A549 treated with CORT108297 at 1 μM for 4 hours (cell line): ENCODE measurements at places on chromosomes 12 and 14. TPM values are rescaled to one million over a fixed set of nuclear protein-coding genes. Genes with fewer than 3 reads are reported as not detected.

IAPP gene
- not detected in 5 replicates for total RNA-seq

GPR137C gene
- total RNA-seq, result 0.07 to 0.16 TPM (median 0.10 TPM) in 5 replicates

WASHC3 gene
- 28.9 to 37.4 TPM (median 31.3 TPM) in 5 replicates for total RNA-seq

LMO3 gene
- total RNA-seq, result not detected in 5 replicates

AHNAK2 gene
- 182 to 238 TPM (median 196 TPM) in 5 replicates for total RNA-seq

MYF5 gene
- not detected in 5 replicates for total RNA-seq

PLEKHH1 gene
- total RNA-seq, result 3.5 to 5.1 TPM (median 4.2 TPM) in 5 replicates

FGF6 gene
- not detected in 5 replicates for total RNA-seq

LHX5 gene
- 0.02 TPM in 1 of 5 replicates, not detected in the others for total RNA-seq

CCDC198 gene
- 2.4 to 3.8 TPM (median 2.6 TPM) in 5 replicates for total RNA-seq

TUNAR gene
- total RNA-seq, result not detected in 5 replicates

TBC1D30 gene
- total RNA-seq, result 1.5 to 1.7 TPM (median 1.7 TPM) in 5 replicates

FKBP4 gene
- total RNA-seq, result 111 to 115 TPM (median 113 TPM) in 5 replicates

CD69 gene
- total RNA-seq, result not detected in 5 replicates

GYS2 gene
- 0.07 TPM in 1 of 5 replicates, not detected in the others for total RNA-seq

AKAP5 gene
- 0.29 to 0.41 TPM (median 0.40 TPM) in 5 replicates for total RNA-seq

GPD1 gene
- 0.13 to 0.30 TPM (median 0.19 TPM) in 5 replicates for total RNA-seq

TAMALIN gene
- 0.32 to 0.58 TPM (median 0.41 TPM) in 5 replicates for total RNA-seq

ALKBH1 gene
- 15.2 to 16.9 TPM (median 16.0 TPM) in 5 replicates for total RNA-seq

PAX9 gene
- 2.2 to 3.4 TPM (median 2.9 TPM) in 5 replicates for total RNA-seq

MOK gene
- 23.3 to 26.3 TPM (median 25.2 TPM) in 5 replicates for total RNA-seq

CD27 gene
- total RNA-seq, result not detected in 5 replicates

ZNF410 gene
- total RNA-seq, result 40.4 to 57.3 TPM (median 42.4 TPM) in 5 replicates

AQP5 gene
- total RNA-seq, result not detected in 5 replicates

HSPA2 gene
- 35.4 to 47.9 TPM (median 41.5 TPM) in 5 replicates for total RNA-seq

SRRM4 gene
- total RNA-seq, result not detected in 5 replicates

AMDHD1 gene
- 2.3 to 2.9 TPM (median 2.5 TPM) in 5 replicates for total RNA-seq

ADCY6 gene
- total RNA-seq, result 11.9 to 16.6 TPM (median 16.2 TPM) in 5 replicates

OAS2 gene
- total RNA-seq, result 0.21 to 0.27 TPM (median 0.23 TPM) in 5 replicates

ZNF891 gene
- total RNA-seq, result 0.28 to 0.44 TPM (median 0.41 TPM) in 5 replicates

MRPL42 gene
- 47.5 to 67.8 TPM (median 48.6 TPM) in 5 replicates for total RNA-seq

RPGRIP1 gene
- total RNA-seq, result 0.13 to 0.24 TPM (median 0.19 TPM) in 5 replicates

LIMA1 gene
- 6.2 to 9.8 TPM (median 6.7 TPM) in 5 replicates for total RNA-seq

G2E3 gene
- total RNA-seq, result 13.5 to 18.3 TPM (median 16.1 TPM) in 5 replicates

SYNE3 gene
- 0.14 to 0.50 TPM (median 0.36 TPM) in 5 replicates for total RNA-seq

AQP6 gene
- total RNA-seq, result not detected in 5 replicates
